ENCODE measurements at places on chromosomes 1 and 21. TPM values are rescaled to one million over a fixed set of nuclear protein-coding genes. Genes with fewer than 3 reads are reported as not detected.

Gene ZNF593OS
- not detected for total RNA-seq

DNA sequence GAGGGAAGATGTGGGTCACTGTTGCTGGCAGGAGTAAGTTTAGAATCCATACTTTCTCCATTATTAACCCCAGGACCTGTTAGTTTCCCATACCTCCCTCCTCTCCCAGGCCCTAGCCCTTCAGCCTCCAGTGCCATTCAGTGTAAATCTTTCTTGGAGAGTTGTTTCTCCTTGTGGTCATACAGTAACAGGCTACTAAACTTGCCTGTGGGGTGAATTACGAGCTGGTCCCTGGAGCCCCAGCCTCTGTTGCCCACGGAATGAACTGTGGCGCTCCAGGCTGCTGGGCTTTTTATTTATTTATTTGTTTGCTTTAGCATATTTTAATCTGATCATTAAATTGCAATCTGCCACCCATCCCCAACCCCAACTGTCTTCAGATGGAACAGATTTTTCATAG, 305.2 kb downstream of the PBX1 start:
- no peak for DNase-seq
- H3K36me3 ChIP-seq = no peaks in the 10 kb centered on the region
- no peak overlapping the region for H3K4me3 ChIP-seq

DNA sequence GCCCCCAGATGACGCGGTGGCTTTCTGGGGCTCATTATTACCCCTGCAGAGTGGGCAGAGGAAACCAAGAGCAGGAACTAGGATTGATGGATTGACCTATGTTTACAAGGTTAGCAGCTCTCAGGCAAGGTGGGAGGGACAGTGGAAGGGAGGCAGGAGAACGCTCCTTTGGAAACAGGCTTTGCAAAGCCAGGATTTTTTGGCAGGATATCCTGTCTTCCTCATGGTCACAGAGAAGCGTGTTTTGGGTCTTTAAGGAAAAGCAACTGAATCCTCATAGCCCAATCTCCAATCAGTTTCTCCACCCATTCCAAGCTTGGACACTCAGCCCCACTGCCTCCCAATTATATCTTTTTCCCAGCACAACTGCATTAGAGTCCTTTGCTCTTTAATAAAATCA, 105.6 kb upstream of the SOD1 start:
- peaks cover 14% of the 10 kb centered on the region for H3K36me3 ChIP-seq
- H3K4me1 ChIP-seq = peaks cover 48% of the 10 kb centered on the region
- no peak overlapping the region for H3K4me3 ChIP-seq
- H3K27ac ChIP-seq = no peak overlapping the region

GRCh38 chr1:9900142-9901043, 9.7 kb downstream of the CTNNBIP1 start:
- H3K4me1 ChIP-seq = peaks cover 11% of the 10 kb centered on the region
- no peak for DNase-seq
- no peak overlapping the region for H3K4me3 ChIP-seq
- no peaks in the 10 kb centered on the region for H3K27me3 ChIP-seq

DNA sequence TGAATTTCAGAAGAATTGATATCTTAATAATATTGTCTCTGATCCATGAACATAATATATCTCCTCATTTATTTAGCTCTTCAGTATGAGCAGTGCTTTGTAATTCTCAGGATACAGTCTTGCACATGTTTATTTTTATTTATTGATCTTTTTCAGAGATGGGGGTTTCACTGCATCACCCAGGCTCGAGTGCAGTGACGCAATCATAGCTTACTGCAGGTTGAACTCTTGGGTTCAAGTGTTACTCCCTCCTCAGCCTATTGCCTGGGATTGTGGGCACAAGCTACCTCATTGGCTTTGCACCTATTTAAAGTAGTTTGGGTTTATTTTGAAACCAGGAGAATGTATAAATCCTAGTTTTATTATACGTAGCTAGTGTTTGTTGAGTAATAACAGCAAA, 4.7 kb downstream of the RPS6KC1 start:
- DNase-seq = no peak
- H3K27ac ChIP-seq = no peak overlapping the region
- no peaks in the 10 kb centered on the region for H3K27me3 ChIP-seq
- H3K4me3 ChIP-seq = no peak overlapping the region
- H3K36me3 ChIP-seq = peaks cover 19% of the 10 kb centered on the region

GRCh38 chr21:15943009-15943666, 213.4 kb downstream of the USP25 start:
- no peak overlapping the region for H3K27ac ChIP-seq
- H3K4me1 ChIP-seq = no peaks in the 10 kb centered on the region
- H3K27me3 ChIP-seq = peaks cover 9% of the 10 kb centered on the region
- DNase-seq = no peak
- no peak overlapping the region for H3K4me3 ChIP-seq

Measured in activated CD8-positive, alpha-beta T cell treated with anti-CD3 and anti-CD28 coated beads, Interleukin-2, amount 10 ng/mL, durations not matched to agents 7 days and 5 days (primary cell).